M059J (cell line): ENCODE measurements at places on chromosomes 11 and 22. TPM values are rescaled to one million over a fixed set of nuclear protein-coding genes. Genes with fewer than 3 reads are reported as not detected.

Gene TTLL12
- 13.6 and 21.6 TPM in 2 replicates for total RNA-seq

Gene KCNJ11
- total RNA-seq = not detected in 2 replicates

Gene CELSR1
- total RNA-seq = 4.3 and 11.8 TPM in 2 replicates

Gene CABP7
- total RNA-seq = 0.52 and 1.7 TPM in 2 replicates

Gene GGTLC3
- total RNA-seq = not detected in 2 replicates

Gene SLC22A9
- total RNA-seq = not detected in 2 replicates

Gene BRSK2
- 0.44 TPM in 1 of 2 replicates, not detected in the other for total RNA-seq

Gene CCDC83
- 0.05 TPM in 1 of 2 replicates, not detected in the other for total RNA-seq

Gene OR5A1
- total RNA-seq = not detected in 2 replicates

Gene SYNGR1
- total RNA-seq = 13.6 and 14.9 TPM in 2 replicates

Gene LDLRAD3
- total RNA-seq = 6.8 and 12.1 TPM in 2 replicates

Gene NAV2
- 6.4 and 15.6 TPM in 2 replicates for total RNA-seq

Gene OR4X1
- total RNA-seq = not detected in 2 replicates

Gene BANF1
- 97.1 and 106 TPM in 2 replicates for total RNA-seq
